Brain (organoid and tissue), 16 donors: ENCODE measurements at places on chromosomes 4 and X. TPM values are rescaled to one million over a fixed set of nuclear protein-coding genes. Genes with fewer than 3 reads are reported as not detected.

The DGKK gene
- polyA plus RNA-seq: not detected

- no peak for DNase-seq
Measured at GRCh38 chr4:113908829-113909228, 70.6 kb downstream of the ARSJ start.

DNA sequence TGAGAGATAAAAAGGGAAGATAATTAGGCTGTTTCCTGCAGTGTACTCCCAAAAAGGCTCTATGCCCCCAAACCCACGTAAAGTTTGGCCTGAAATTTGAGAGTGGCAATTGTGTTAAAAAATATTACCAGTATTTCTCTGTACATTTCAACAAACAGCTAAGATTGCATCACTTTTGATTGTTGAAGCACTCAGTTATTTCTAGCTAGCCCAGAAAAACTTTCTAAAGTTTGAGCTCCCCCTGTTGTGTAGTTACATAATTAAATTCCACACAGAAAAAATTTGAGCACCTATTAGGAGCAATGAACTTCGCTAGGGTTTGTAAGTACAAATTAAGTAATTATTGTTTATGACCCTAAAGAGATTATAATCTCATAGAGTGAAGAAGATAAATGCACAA, 109.4 kb downstream of the DLG3 start:
- DNase-seq: peak; percentile 20

GRCh38 chrX:152861116-152861515, 30.3 kb downstream of the NSDHL start:
- DNase-seq: no peak

The ERCC6L gene
- 2.4 TPM for polyA plus RNA-seq

GRCh38 chrX:130055899-130056298, 54.4 kb downstream of the ELF4 start:
- DNase-seq: no peak

DNA sequence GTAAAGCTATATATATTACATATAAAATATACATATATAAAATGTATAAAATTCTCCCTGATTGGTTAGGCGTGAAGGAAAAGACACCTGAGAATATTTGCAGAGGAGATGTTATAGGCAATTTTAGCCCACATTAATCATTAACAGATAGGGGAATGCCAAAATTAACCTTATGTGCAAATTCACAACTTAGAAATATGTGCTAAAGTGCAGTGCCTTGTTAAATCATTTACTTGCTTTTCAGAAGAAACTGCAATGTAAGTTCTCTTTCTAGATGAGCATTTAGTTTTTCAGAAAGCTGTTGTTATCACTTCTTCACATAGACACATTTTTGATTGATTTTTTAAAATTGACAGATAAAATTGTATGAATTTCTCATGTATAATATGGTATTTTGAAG, 5.6 kb downstream of the TASL start:
- no peak for DNase-seq

The ATP7A gene
- polyA plus RNA-seq: 4.4 TPM

- no peak for DNase-seq
Measured at GRCh38 chr4:98706200-98706813, 47.9 kb upstream of the TSPAN5 start.

GRCh38 chr4:76066546-76066945, 8.0 kb upstream of the ART3 start:
- no peak for DNase-seq

The RASGEF1B gene
- polyA plus RNA-seq: 8.7 TPM

The DKK2 gene
- 0.64 TPM for polyA plus RNA-seq

The ARL9 gene
- polyA plus RNA-seq: 3.1 TPM

The MAGEC2 gene
- polyA plus RNA-seq: 4.9 TPM

The ADH1B gene
- 1.1 TPM for polyA plus RNA-seq

GRCh38 chr4:15245006-15245530, 182.8 kb upstream of the C1QTNF7 start:
- DNase-seq: no peak

DNA sequence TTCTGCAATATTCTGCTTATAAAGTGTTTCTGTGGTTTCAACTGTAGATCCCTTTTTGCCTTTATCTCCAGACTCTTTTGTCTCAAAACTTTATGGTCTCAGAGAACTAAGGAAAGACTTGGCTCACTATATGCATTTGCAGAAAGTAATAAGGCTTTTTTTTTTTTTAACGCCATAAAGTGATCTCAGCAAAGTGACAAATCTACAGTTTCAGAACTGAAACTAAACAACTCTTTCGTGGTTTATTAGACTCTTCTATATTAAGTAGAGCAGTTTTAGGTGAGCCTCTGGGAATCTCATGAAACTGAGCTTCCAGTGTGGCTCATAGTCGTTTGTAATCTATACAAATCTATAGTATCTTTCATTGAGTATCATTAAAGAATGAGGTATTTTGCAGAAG, 15.3 kb downstream of the ATP7A start:
- DNase-seq: no peak

- DNase-seq: peak; percentile 63
Measured at GRCh38 chr4:152935631-152936445, at the start of gene FHDC1. FHDC1 (plus strand) TSS chr4:152936323; CDS start chr4:152943058, 6,735 bp downstream.

The SLC49A3 gene
- 1.0 TPM for polyA plus RNA-seq

DNA sequence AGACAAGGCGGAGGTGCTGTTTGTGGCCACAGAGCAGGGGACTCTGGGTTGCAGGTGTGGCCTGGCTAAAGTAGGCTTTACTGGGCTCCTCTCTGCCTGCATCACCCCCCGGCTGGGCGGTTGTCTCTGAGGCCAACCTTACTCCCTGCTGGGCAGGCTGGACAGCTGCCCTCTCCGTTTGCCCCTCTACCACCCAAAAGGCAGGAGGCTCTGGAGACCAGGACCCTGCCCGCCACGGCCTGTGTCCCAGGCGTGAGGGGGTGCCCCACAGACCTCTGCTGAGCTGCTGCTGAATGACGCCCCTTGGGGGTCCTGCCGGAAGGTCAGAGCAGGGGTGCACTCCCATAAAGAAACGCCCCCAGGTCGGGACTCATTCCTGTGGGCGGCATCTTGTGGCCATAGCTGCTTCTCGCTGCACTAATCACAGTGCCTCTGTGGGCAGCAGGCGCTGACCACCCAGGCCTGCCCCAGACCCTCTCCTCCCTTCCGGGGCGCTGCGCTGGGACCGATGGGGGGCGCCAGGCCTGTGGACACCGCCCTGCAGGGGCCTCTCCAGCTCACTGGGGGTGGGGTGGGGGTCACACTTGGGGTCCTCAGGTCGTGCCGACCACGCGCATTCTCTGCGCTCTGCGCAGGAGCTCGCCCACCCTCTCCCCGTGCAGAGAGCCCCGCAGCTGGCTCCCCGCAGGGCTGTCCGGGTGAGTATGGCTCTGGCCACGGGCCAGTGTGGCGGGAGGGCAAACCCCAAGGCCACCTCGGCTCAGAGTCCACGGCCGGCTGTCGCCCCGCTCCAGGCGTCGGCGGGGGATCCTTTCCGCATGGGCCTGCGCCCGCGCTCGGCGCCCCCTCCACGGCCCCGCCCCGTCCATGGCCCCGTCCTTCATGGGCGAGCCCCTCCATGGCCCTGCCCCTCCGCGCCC, 920 bp downstream of the HTT-AS start:
- DNase-seq: peak; percentile 44

The TRO gene
- polyA plus RNA-seq: 34.6 TPM

- no peak for DNase-seq
Measured at GRCh38 chr4:60116592-60116991, 1083.5 kb upstream of the ADGRL3 start.

DNA sequence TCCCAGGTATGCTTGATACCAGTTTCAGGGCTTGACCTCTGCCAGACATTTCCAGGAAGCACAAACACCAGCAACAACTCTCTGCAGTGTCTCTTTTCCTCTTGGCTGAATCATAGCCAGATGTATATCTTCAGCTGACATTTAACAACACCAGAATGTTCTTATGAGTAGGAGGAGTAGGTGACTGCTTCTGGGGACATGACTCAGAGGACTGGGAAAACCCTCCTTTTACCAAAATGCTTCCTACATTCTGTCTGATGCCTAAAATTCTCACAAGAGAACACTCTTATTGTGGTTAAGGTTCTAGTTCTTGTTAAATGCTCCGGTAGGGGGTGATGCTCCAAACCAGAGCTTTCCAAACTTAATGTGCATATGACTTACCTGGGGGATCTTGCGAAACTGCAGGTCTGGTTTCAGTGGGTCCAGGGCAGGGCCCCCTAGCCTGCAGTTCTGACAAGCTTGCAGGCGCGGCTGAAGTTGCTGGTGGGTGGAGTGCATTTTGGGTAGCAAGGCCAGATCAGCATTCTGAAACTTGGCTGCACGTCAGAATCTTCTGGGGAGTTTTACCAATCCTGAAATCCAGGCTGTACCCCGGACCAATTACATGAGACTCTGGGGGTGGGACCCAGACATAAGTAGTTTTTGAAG, 329.3 kb upstream of the RPS6KA3 start:
- no peak for DNase-seq
